Kidney (tissue), 22 donors: ENCODE measurements at places on chromosomes 2 and 18. TPM values are rescaled to one million over a fixed set of nuclear protein-coding genes. Genes with fewer than 3 reads are reported as not detected.

Gene CTAGE1
- total RNA-seq, result not detected

DNA sequence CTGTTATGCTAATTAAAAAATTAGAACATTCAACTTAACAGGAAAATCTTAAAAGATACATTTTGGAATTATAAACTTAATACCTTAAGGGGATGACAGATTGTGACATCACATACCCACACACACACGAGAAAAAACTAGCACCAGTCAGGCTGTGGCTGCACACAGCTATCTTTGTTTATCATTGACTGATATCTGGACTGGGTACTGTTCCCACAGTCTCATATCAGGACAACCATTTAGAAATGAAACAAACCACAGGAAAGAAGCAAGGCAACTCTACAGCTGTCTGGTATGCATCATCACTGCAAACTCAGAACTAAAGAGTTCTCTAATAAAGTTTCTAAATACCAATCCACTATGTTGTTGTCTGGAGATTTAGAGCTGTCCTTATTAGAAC lies 210.9 kb upstream of the SMAD7 start:
- H3K36me3 ChIP-seq, result no peaks in the 10 kb centered on the region
- no peaks in the 10 kb centered on the region for H3K27me3 ChIP-seq
- no peaks in the 10 kb centered on the region for H3K4me1 ChIP-seq
- no peak for DNase-seq

DNA sequence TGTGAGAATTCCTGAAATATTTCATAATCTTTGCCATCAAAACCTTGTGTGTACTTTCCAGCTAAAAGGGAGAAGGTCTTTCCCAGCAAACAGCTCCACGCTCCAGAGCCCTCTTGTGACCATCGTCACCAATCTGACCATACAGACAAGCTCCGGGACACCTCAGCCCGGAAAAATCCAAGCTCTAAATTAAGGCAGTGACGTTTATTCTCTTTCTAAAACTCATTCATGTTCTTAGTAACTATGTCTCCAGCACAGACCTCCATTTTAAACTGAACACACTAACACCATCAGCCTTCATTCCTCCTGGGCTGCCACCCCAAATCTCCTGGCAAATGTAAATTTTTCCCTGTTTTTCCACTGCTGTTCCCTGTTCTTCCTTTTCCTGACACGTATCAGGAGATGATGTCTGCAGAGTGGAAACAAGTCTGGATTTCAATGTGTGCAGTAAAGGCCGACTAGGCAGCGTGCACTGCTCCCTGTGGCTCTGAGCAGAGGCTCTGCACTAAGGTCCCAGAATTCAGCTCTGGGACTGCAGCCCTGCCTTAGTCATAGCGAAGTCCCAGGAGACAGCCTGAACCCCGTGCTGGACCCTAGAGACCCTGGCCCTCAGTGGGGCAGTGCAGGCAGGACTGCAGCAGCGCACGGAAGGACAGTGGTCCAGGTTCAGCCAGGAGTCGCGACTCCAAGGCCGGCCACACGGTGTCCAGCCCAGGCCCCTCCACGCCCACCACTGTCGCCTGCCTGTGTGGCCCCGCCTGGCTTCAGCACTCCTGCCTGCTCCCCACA lies 452.5 kb upstream of the SALL3 start:
- no peak overlapping the region for H3K4me3 ChIP-seq
- no peak for DNase-seq
- H3K4me1 ChIP-seq, result no peaks in the 10 kb centered on the region

Gene ACTR3
- 265 TPM for total RNA-seq

Gene RUFY4
- total RNA-seq, result 0.69 TPM

Gene GPR75
- 2.4 TPM for total RNA-seq

Gene PLCL1
- 14.7 TPM for total RNA-seq

Gene CDKL4
- total RNA-seq, result 1.2 TPM

Gene C2orf72
- 0.88 TPM for total RNA-seq

GRCh38 chr18:46574000-46574742 lies 82.8 kb downstream of the LOXHD1 start:
- H3K27ac ChIP-seq, result no peak overlapping the region
- no peaks in the 10 kb centered on the region for H3K4me1 ChIP-seq
- H3K4me3 ChIP-seq, result no peak overlapping the region
- no peaks in the 10 kb centered on the region for H3K27me3 ChIP-seq
- no peaks in the 10 kb centered on the region for H3K36me3 ChIP-seq

Gene ALPI
- 0.09 TPM for total RNA-seq
